ENCODE measurements at places on chromosomes 4 and X.

- DNase-seq: no peak
Measured at GRCh38 chr4:89419111-89419695, 111.6 kb upstream of the GPRIN3 start.

- no peak for DNase-seq
Measured at GRCh38 chr4:7045961-7046921, 3.1 kb downstream of the TADA2B start.

- DNase-seq: no peak
Measured at GRCh38 chr4:16227462-16227868, 1.2 kb upstream of the TAPT1 start.

GRCh38 chr4:48801016-48801715 lies 21.1 kb upstream of the FRYL start:
- no peak for DNase-seq

DNA sequence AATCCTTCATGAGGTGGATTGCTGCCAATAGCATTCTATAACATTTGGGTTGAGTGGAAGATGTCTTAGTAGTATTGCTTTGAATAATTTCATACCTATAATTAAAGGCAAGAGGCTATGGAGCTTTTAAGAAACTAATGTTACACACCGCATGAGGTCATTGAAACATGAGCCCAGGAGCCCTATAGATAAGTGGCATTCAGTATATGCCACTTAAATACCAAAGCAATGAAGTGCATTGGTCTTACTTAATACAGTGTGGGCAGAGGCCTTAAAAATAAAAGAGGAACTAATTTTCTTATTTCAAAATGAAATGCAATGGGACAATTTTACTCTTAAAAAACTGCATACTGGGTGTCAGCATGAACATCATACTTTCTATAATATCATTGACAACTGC lies 47.5 kb downstream of the SPATA18 start:
- DNase-seq: no peak

- no peak for DNase-seq
Measured at GRCh38 chr4:73947239-73947985, 34.4 kb downstream of the PF4 start.

DNA sequence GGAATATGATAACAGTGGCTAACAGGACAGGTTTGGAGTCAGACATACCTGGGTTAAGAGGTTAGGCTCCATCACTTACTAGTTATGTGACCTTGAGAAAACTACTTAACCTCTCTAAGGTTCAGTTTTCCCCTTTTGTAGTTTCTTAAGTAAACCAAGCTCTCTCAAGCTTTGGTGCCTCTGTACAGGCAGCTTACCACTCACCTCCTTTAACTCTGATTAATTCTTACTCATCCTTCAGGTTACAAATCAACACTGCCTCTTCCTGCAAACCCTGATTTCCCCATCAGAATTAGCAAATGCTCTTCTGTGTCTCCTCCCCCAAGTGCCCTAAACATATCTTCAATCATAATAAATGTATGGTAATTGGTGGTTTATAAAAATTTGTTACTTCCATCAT lies 3.5 kb upstream of the SERTM2 start:
- no peak for DNase-seq

GRCh38 chr4:101288365-101289145 lies 58.8 kb downstream of the PPP3CA start:
- DNase-seq: no peak

GRCh38 chr4:158053086-158053485 lies 119.7 kb downstream of the GASK1B start:
- no peak for DNase-seq

GRCh38 chr4:99033956-99034355 lies 38.4 kb downstream of the METAP1 start:
- DNase-seq: no peak

DNA sequence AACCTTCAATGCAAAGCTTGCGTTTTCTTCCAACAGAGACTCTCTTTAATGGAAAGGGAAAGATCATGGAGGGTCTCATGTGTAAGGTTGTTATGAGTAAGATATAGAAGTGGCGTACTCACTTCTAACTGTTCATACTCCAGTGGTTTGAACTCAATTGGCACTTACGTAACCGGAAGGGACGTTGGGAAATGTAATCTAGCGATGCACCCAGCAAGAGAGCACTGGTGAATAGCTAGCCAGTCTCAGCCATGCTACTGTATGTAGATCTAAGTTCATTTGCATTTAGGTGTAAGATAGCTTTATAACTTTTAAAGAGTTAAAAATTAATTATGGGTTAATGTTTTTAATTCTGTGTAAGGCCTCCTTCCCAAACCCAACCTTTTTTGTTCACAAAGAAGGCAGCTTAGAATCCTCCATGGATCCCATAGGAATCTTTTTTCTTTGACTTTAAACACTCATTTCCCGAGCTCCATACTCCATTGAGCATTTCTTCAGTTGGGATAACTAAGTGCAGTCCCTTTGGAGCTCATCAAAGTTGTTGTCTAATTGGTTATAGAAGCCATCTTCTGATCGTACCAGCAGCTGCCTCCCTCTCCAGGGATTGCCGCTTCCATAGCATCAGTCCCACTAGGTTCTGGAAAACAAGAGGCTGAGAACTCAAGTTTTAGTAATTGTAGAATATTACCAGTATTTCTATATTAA lies 191.1 kb downstream of the RAPGEF2 start:
- no peak for DNase-seq

GRCh38 chr4:96887857-96888256 lies 1048.0 kb downstream of the PDHA2 start:
- no peak for DNase-seq

- no peak for DNase-seq
Measured at GRCh38 chr4:87038837-87039615, 104.2 kb downstream of the AFF1 start.

DNA sequence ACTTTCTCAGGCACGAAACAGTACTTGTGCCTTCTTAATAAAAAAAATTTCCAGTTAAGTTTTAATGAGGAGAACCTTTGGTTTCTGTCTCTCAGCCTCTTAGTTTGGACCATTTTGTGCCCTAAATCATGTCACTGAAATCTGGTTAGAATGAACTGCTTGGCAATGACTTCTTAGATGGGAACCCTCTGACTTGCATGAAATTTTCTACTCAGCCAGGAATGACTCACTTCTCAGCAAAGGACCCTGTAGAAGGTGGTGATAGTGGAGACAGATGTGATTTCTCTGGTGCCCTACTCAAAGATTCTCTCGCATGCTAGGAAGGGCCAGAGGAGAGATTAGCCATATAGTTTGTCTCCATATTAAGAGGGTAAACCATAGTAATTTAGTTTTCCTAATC lies 50.5 kb downstream of the RASL11B start:
- no peak for DNase-seq

- no peak for DNase-seq
Measured at GRCh38 chr4:181597766-181598165, 645.4 kb upstream of the TENM3 start.

- DNase-seq: peak; percentile 2
Measured at GRCh38 chr4:183182873-183183725, 84.0 kb downstream of the WWC2 start.

DNA sequence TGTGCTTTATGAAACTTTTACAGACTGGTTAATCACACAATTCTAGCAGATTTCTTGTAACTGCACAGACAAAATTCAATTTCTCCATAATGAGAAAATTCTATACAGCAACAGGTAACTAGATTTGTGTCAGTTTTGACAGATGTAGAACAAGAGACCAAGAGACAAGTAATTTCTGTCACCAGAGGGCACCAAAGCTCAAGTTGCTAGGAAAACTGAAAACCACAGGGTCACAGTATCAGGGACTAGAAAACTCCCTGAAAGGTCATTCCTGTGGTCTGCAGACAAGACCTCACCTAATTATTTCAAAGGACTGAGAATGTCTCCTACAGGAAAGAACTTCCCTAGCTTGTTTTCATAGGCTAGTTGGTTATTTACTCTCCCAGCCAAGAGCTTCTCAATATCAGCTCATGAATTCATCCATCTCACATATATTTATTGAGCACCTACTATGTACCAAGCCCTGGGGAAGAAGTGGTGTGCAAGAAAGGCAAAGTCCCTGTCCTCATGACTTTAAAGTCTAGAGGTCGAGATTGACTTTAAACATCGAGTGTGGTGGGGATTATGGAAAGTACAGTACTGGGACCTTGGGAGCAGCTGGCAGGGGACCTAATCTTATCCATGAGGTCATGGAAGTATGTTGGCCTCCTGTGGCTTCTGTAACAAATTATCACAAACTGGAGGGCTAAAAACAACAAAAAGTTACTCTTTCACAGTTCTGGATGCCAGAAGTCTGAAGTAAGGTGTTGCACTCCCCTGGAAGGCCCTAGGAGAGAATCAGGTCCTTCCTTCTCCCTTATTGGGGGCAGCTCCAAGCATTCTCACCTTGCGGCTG lies 47.8 kb upstream of the SETD7 start:
- peak; percentile 27 for DNase-seq

GRCh38 chrX:120512627-120513026 lies 43.5 kb upstream of the LAMP2 start:
- DNase-seq: no peak

GRCh38 chr4:39730072-39730471 lies 32.1 kb downstream of the UBE2K start:
- no peak for DNase-seq

GRCh38 chr4:87981486-87981885 lies 6.0 kb downstream of the SPP1 start:
- DNase-seq: no peak

GRCh38 chr4:88779431-88779830 lies 81.8 kb upstream of the NAP1L5 start:
- DNase-seq: no peak

DNA sequence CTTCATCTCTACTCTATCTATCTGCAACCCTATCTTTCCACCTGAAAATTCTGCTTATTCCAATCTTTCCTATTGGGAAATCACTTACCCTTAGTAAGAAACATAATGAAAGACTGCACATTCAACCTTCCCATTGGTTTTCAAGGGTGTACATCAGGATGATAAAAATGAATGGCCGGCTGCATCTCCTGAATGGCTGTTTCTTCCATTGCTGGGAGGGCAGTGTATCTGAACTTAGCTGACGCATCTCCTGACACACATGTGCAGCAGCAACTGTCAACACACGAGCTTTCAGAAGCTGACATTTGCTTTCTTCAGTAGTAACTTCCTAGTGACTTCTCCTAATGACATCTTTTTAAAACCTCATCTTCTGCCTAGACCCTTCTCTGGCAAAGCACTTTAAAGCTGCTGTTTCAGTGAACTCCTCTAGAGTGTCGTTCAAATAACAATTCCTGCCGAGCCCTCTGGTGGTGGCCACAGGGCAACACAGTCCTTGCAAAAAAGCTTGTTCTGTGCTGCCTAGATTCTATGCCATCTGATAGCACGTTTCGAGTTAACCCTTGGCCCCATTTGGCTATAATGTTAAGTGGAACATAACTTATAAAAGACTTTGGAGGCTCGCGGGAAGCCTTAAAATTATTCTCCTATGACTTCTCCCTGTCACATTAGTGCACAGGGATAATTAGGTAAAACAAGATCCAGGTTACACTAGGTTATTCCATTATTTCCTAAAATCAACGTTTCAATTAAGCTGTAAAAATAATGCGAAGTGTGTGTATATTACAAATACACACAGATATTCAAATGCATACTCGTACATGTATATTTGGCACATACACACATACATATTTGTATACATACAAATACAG lies 2340.7 kb downstream of the PCDH7 start:
- DNase-seq: no peak

DNA sequence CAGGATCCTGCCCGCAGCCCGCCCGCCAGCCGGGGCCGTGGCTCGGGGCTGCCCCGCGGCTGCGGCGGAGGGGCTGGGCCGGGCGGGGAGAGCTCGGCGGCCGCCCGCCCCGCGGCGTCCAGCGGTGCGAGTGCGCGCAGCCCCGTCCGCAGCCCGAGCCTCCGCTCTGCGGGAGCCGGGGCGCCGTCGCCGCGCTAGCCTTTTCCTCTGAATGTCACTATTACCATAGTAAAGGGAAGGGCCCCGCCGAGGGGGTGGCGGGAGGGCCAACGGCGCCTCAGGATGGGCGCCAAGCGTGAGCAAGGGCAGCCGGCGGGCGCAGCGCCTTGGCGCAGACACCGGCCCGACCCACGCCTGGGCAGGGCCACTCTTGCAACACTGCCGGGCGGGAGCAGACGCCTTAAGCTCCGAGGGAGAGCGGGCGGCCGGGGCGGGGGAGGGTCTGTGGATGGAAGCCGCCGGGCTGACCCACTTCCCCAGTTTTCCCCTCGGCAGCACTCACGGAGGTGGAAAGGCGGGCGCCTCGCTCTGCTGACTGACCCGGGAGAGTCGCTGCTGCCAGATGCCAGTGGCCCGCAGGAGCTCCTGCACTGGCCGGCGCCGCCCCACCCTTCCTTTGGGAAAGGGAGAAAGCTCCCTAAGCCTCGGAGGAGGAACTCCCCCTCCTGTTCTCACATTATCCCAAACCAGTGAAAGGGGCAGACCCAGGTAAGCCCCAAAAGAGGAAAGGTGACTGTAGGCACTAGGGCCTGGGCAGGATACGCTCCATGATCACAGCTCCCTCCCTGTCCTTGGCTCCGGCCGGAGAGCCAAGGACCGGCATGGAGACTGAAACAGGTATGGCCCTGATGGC lies 329.4 kb downstream of the HNRNPD start:
- peak; percentile 7 for DNase-seq

DNA sequence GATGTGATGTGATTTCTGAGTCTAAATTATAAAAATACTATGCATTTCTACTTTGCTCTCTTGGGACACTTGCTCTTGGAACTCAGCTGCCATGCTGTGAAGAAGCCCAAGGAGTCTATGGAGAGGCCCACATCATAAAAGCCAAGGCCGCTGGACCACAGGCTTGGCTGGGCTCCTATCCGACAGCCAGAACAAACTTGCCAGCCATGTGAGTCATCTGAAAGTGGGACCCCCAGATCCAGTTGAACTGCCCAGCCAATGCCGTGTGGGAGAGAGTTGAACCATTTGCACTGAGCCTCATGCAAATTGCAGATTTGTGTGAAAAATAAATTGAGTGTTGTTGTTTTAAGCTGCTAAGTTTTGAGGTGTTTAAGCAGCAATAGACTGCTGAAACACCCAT lies 60.2 kb downstream of the TMEM154 start:
- no peak for DNase-seq

DNA sequence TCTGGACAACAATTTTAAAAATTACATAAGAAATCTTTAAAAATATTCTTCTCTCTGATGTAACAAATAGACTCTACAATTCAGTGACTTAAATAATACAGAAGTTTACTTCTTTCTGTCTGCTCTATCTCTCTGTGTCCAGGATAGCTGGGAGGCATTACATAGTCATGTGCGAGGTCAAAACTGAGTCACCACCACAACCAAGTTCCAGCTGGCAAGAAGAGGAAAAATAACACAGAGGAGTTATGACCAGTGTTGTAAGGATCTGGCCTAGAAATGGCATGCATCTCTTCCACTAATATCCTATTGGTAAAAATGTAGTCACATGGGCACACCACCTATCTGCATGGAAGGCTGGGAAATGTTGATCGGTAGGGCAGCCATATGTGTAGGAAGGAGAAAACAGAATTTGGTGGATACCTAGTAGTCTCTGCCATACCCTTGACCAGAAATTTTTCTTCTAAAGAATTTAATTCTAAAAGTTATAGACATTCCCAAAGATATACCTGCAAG lies 39.4 kb upstream of the WDFY3 start:
- no peak for DNase-seq

- DNase-seq: no peak
Measured at GRCh38 chr4:83712890-83713289, 177.0 kb downstream of the GPAT3 start.

- no peak for DNase-seq
Measured at GRCh38 chr4:125316401-125316790, 1.6 kb downstream of the FAT4 start.

- no peak for DNase-seq
Measured at GRCh38 chrX:48902135-48902534, 4.4 kb downstream of the PQBP1 start.

- no peak for DNase-seq
Measured at GRCh38 chrX:3345281-3346191, 916 bp downstream of the MXRA5 start.

GRCh38 chrX:116031331-116031730 lies 139.2 kb upstream of the AGTR2 start:
- no peak for DNase-seq
